Neural progenitor cell (in vitro differentiated cells): ENCODE measurements at places on chromosomes 11 and 22.

- no peak for DNase-seq
These were observed 18.4 kb downstream of the CUL5 start for GRCh38 chr11:108027057-108027456.

DNA sequence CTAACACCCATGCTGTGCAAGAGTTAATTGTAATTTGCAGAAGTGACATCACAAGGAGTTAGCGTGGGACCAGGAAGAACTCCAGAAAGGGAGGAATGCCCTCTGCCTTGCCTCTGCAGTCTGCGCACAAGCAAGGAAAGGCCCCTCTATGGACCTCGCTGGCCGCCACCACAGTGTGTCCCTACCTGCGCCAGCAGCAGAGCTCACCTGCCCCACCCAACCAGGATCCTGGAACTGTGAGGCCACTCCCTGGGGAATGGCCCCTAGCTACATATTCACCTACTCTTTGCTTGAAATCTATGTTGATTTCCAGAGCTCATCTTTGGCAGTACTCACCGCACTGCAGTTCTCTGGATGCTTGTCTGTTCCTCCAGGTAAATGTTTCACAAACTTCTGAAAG is 72.0 kb upstream of the MTNR1B start:
- DNase-seq = no peak

- no peak for DNase-seq
These were observed 2.1 kb downstream of the INPPL1 start for GRCh38 chr11:72226701-72227100.

GRCh38 chr22:20439928-20440575 is 2.4 kb upstream of the SCARF2 start:
- no peak for DNase-seq

DNA sequence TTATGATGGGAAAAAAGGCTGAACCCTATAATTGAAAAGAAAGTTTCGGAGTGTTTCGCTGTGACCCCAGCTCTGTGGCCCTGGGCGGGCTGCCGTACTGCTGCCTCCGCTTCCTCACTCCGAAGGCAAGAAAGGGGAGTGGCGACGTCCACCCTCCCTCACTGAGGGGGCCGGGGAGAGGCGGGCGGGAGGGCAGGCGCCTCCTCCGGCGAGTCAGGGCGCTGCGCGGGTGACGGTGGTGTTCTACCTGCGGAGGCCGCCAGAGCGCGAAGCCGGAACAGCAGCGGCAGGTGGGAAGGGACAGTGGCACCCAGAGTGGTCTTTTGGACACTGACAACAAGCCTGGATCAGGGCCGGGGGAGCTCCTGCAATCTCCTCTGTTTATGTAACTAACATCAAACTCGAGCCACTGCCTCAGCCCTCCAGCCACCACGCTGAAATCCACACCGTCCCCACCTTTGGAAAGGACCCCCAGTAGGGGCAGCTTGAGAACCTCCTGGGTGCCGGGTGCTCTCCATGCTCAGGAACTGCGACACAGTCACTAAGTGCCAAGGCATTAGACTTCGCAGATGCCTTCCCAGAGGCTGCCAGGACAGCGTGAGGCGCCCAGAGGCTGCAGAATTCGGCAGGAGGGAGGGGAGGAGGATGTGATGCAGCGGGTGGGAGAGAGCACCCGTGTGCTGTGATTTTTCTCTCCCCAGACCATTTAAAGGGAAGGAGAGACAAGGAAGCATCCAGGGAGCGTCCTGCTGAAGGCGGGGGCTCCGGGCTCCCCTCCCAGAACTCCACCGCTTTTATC is 25.5 kb downstream of the BID start:
- DNase-seq = peak; percentile 71

- DNase-seq = no peak
These were observed 1251.7 kb upstream of the RAG2 start for GRCh38 chr11:37849706-37850105.

- no peak for DNase-seq
These were observed 49.2 kb upstream of the TIMP3 start for GRCh38 chr22:32752326-32752725.

GRCh38 chr22:49300241-49300640 is 527.4 kb downstream of the BRD1 start:
- DNase-seq = no peak

DNA sequence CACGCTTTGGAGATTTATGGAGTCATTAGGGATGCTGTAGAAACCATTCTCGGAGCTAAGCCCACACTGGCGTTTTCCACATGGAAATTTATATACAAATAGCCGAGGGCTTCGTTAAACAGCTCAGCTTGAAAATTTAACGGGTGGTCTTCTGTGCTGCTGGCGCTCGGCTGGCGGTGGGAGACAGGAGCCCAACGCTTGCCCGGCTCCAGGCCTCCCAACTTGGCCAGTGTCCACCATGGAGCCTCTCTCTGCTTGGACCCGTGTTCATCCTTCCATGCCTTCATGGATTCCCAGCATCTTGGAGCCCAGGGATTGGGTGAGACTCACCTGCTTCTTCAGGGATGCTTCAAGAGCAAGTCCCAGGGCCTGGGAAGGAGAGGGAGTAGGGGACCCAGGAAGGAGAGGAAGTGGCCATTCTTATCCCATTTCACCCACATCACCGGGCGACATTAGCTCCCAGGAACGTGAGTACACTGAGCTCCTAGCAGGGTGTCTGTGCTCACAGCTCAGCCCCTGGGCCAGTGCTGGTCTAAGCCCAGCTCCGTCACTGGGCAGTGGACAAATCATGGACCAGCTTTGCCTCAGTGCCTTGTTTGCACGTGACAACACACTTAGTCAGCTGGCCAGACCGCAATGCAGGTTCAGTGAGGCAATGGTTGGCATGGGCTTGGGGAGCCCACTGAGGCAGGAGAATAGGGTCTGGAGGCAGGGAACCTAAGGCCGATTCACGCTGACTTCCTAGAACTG is 944.3 kb downstream of the BRD1 start:
- no peak for DNase-seq

GRCh38 chr11:67262731-67263675 is 3.3 kb upstream of the GRK2 start:
- DNase-seq = peak; percentile 83

GRCh38 chr22:34960005-34960404 is 106.0 kb upstream of the ISX start:
- DNase-seq = peak; percentile 52

GRCh38 chr11:14318581-14318981 is 40.4 kb downstream of the RRAS2 start:
- DNase-seq = no peak

DNA sequence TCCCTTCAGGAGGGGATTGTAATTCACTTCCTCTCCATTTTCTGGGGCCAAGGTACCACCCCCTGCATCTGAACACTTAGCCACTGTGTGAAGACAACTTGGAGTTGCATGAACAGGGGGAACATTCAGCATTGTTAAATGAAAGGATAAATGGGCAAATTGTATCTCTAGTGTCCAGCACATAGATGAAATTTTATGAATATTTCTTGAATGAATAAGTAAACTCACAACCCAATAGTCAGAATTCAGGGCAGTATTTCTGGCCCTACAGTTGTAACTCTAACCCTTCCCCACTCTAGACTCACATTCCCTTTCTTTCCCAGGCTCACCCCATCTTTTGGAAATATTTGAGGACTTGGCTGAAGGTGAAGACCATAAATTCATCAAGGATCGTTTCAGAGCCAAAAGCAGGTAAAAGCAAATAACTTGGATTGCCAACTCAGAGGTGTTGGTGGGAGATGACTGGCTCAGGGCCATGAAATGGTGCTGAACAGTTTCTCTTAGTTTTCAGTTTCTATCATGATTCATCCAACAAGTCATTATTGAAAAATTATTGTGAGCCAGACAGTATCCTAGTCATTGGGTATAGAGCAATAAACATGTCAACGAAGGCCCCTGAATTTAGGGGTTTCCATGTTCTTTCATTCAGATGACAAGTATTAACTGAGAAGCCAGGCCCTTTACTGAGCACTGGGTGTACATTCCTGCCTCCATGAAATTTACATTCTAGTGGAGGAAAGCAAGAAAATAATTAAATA is 33.3 kb upstream of the ZC3H12C start:
- DNase-seq = no peak

- peak; percentile 27 for DNase-seq
These were observed 6.8 kb upstream of the OMP start for GRCh38 chr11:77095551-77096490.

GRCh38 chr11:10897150-10897549 is 39.3 kb upstream of the ZBED5 start:
- DNase-seq = no peak

DNA sequence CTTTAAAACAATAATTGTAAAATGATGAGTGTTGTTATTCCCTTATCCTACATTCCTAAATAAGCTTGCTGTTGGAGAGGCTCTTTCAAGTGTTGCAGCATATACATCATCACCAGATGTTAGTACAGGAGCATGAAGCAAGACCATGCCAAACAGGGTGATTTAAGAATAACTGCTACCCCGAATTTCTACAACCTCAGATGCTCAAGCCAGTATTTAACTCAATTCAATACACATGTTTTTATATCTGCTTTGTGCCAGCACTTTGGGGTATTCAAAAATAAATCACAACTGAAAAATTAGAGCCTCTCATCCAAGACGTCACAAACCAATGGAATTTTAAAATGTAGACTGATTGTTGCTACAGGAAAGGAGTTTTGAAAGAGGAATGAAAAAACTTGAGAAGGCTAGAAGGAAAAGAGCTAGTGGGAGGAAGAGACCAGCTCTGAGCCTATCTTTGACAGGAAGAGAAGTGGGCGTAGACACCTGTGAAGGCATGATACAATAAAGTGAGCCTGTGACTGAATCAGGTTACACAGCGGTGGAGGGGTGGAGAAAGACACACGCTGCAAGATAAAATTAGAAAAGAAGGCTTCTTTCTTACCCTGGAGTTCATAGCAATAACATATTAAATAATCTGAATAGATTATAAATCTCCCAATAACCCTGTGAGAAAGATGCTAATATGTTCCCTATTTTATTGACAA is 95.8 kb downstream of the DLG2 start:
- peak; percentile 7 for DNase-seq

GRCh38 chr11:120135838-120136237 is 2.1 kb downstream of the TRIM29 start:
- DNase-seq = no peak

DNA sequence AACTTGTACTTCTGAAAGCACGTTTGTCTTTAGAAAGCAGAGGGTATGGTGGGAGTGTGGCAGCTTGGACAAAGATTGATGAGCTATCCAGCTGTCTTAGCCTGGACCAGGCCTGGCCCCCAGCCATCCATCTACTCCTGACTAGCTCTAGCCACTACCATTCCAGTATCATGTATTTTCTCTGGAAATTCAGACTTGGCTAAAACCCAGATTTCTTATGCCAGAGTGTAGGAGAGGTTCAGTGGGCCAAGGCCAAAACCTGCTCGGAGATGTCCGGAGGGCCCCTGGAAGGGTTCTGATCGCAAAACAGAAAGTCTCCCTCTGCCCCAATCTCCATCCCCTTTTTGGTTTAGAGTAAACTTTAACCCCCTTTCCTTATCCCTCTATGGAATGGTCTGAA is 24.8 kb upstream of the MTCH2 start:
- no peak for DNase-seq

DNA sequence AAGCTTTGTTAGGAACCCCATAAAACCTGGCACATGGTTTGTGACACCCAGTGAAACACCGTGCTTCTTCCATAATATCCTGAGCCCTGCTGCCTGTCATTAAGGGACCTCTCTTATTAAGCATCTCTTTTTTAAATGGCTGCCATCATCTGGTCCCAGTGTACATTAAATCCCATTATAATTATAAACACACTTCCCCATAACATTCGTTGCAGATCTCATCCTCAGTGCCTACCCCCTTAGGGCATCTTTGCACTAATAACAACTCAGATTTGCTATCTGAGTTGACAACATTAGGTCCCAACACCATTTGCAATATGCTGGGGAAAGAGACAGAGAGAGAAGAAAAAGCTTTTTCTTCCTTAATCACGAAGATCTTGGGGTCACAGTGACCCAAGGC is 4.7 kb upstream of the ZBTB16 start:
- DNase-seq = no peak

DNA sequence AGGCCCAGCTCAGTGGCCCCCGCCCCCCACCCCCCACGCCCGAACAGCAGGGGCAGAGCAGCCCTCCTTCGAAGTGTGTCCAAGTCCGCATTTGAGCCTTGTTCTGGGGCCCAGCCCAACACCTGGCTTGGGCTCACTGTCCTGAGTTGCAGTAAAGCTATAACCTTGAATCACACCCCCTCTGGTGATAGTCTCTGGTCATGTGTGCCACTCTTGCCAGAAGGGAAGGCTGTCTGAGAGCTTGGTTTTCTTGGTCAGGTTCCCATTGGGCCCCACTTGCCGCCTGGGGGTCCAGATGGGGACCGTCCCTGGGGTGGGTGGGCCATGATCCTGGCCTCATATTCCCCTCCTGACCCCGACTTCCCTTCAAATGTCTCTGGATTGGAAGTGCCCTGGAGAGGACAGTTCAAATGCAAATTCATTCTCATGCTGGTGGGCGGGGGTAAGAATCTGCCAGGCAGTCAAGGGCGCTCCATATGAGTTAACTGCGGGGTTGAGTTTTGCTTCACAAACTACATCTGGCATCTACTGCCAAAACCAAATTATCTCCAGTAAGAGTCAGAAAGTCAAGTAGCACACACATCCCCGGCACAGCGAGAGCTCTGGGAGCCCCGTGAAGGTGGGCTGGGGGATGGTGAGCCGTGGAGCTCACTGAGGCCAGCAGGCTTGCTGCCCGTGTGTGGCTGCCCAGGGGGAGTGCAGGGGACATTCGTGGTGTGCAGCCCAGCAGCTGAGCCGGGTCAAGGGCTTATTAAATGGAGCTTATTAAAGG is 35.7 kb downstream of the B3GAT1 start:
- no peak for DNase-seq

- DNase-seq = peak; percentile 11
These were observed at the start of gene IRAG1 for GRCh38 chr11:10693509-10694081. TSS of gene IRAG1 (minus strand) at chr11:10693755. CDS start at chr11:10693602, 153 bp downstream.

DNA sequence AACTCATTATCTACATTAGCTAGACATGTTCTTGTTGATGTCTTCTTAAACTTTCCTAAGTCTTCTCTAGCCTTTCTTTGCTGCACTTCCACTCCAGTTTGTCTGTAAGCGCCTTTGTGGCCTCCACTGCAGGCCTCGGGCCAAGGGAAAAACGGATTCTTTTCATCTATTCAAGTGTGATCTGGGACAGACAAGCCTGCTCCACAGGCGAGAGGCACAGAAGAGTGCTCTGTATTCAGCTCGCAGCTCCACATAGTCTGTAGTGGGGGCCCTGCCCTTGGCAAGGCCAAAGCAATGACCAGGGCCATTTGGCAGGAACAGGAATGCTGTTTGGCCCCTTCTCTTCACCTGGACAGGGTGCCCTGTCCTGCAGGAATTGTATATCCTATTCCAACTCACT is 84.1 kb upstream of the BARX2 start:
- DNase-seq = peak; percentile 64

GRCh38 chr22:41648432-41648831 is 27.3 kb downstream of the XRCC6 start:
- DNase-seq = no peak

GRCh38 chr11:134363592-134363991 is 31.8 kb downstream of the GLB1L2 start:
- no peak for DNase-seq
